Activated CD8-positive, alpha-beta memory T cell treated with anti-CD3 and anti-CD28 coated beads for 48 hours (primary cell): ENCODE measurements at places on chromosomes 4 and X.

GRCh38 chr4:100016191-100016590 is 66.1 kb upstream of the H2AZ1 start:
- DNase-seq = no peak

DNA sequence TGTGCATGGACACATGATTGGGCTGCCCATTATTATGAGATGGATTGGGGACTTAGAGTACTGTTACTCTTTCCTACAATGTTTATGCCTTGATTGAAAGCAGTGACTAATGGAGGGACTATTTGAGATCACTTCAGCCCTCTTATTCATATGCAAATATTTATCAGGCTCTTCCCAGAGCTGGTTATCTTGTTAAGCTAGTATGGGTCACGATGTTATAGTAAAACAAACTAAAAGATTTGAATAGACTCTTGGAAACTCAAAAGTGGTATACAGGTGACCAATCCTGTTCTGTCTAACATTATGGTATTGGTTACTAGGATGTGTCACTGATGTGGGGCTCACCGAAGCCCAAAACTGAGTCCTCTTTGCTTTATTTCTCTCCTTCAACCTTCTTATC is 306.2 kb upstream of the CASK start:
- DNase-seq = no peak

DNA sequence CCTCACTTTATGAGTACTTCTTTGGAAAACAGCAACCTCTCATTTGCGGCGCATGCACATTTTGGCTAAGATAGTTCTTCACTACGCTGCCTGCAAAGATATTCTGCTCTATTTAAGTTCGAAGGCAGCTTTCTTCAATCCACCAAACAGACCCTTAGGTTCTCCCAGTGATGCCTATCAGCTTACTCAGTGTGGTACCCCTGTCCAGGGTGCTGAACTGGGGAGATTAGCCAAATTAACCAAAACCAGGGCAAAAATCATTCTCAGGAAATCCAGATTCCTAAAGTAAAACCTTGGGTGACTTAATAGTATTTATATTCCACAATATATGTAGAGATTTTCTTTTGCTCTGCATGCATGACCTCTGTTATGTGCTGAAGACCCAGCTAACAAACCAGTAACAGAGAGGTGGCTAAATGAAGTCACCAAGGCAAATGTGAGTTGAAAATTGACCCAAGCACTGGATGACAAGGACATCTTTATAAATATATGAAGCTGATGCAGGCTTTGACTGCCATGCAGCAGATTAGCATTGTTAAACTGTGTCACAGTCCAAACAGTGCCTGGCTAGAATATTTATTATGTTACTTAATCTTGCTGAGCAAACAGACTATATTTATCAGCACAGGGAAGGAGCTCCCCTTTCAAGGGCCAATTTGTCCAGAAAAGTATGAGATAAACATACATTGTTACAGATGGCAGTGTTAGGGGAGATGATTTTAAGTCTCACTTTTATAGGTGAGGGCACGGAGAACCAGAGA is 418.2 kb downstream of the STIM2 start:
- DNase-seq = no peak

DNA sequence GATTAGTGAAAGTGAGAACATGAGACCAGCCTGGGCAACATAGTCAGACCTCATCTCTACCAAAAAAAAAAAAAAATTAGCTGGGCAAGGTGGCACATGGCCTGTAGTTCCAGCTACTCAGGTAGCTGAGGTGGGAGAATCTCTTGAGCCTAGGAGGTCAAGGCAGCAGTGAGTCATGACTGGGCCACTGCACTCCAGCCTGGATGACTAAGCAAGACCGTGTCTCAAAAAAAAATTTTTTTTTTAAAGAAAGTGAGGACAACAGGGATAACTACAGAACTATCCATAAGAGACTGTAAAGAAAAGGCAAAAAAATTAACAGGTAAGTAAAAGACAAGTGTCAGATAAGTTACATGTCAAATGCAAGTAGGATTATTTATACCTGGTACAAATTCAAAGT is 13.5 kb upstream of the SPP1 start:
- DNase-seq = no peak

DNA sequence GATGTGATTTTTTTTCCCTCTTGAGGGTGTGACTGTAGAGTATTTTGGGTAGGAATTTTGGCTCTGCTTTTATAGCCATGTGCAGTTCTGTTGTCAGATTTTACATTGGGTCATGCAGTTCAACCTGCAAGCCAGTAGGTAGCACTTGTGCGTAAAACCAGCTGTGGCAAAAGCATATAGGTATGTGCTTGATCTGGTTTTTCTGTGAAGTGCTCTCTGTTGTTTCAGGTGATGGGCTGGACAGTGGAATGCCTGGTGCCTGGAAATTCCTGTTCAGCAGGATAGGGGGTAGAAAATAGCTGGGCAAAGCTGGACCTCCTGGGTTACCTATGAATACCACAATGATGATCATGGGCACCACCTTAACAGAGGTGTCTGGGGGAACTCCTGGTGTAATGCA is 584.2 kb upstream of the PCDH10 start:
- DNase-seq = no peak

DNA sequence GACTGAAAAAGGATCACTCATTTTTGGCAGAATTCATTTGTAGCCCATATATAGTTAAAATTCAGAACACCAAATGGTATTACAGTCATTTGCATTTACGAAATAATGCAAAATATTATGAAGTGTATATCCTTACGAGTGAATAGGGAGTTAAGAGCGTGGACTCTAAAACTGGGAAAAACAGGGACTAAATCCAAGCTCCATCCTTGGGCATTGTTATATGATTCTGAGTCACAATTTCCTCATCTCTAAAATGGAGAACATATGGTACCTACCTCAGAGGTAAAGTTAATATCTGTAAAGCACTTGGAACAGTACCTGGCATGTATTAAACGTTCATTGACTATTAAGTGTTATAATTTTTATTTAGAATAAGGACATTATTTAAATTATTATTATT is 106.3 kb downstream of the ZAR1 start:
- no peak for DNase-seq

- DNase-seq = no peak
Observed at GRCh38 chrX:250965-251364, 30.2 kb upstream of the PLCXD1 start.

- DNase-seq = no peak
Observed at GRCh38 chrX:46754586-46755061, 4.3 kb downstream of the SLC9A7 start.

- DNase-seq = no peak
Observed at GRCh38 chrX:8984231-8984630, 49.7 kb downstream of the FAM9B start.

DNA sequence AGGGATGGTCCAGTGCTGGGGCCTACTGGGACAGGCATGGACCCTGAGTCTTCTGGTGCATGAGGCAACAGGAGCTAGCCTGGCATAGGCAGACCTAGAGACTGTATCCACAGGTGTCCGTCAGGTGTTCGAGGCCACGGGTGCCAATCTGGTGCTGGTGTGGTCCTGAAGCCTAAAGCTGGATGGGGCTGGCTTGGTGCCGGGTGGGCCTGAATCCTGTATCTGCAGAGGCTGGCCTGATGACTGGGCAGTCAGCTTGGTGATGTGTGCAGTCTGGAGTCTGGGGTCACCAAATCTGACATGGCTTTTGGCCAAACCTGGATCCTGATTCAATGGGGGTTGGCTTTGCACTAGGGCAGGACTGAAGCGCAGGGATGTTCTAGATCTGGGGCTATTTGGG is 269.8 kb upstream of the GRIA3 start:
- DNase-seq = no peak

DNA sequence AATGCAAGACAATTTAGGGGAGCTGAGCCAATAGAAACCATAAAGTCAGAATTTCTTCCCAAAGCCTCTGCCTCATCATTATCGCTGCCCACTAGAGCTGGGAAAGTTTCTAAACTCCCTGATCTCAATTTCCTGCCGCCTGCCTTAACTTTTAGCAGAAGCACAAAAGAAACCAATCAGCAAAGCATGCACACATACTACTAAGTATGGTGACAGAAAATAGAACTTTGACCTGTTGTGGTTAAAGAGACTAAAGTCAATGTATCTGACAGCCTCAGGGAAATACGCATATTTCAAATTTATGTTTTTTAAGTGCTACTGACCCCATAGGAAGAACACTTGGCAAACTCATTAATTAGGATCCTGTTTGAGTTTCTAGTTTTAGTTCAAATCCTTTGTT is 10.1 kb downstream of the STK26 start:
- DNase-seq = no peak

DNA sequence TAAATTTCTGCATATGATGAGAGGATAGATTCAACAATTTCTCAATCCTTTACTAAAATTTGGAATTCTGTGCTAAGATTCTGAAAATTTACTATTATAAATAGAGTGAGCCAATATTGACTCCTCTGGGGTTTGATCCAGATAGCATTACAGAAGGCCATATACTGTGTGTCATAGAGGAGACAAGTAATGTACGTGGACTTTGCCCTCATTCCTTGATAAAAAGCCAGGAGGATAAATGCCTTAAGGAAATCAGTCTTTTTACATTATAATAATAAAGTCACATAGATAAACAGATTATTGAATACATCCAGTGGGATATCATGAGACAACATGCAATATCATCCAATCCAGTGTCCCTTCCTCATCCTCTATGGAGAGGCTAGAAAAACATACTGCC is 188.0 kb upstream of the HDX start:
- no peak for DNase-seq

GRCh38 chr4:20268028-20268427 is 16.3 kb downstream of the SLIT2 start:
- DNase-seq = no peak

- no peak for DNase-seq
Observed at GRCh38 chrX:41516456-41516855, 69.3 kb downstream of the NYX start.

- DNase-seq = no peak
Observed at GRCh38 chr4:99179626-99180025, 35.5 kb upstream of the ADH4 start.

GRCh38 chrX:41449615-41450014 is 2.5 kb downstream of the NYX start:
- no peak for DNase-seq

- DNase-seq = no peak
Observed at GRCh38 chr4:77728420-77728819, 90.7 kb downstream of the CNOT6L start.

DNA sequence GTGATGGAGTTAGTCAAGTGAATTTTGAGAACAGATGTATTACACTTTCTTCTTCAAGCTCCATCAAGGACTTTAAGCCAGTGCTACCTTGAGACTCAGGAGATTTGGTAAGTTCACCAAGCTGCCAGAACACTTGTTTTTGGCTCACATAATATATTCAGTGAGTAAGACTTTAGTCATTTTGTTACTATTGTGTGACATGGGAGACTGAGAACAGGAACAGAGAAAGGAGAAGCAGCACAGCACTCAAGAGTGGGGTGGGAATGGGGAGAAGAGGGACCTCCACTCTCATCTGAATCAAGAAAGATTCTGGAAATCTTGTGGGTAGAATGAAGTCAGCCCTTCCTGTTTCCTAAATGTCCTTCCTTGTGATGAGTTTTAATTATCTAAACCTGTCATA is 87.3 kb upstream of the TET2 start:
- DNase-seq = no peak

DNA sequence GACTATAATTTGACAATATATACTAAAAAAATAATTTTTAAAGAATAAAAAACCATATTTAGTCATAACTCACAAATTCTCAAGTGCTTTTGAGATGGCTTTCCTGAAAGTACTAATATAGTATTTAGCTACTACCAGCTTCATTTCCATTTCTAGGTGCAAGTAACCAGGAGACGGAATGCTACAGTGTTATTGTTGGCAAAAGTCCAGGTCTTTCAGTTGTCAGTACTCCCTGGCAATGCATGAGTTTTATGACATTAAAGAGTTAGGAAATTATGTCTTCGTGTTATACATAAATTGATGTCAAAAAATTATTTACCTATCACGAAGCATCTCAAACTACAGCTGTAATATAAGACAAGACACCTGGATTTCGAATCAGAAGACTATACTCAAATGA is 45.0 kb downstream of the TMEM47 start:
- DNase-seq = no peak

DNA sequence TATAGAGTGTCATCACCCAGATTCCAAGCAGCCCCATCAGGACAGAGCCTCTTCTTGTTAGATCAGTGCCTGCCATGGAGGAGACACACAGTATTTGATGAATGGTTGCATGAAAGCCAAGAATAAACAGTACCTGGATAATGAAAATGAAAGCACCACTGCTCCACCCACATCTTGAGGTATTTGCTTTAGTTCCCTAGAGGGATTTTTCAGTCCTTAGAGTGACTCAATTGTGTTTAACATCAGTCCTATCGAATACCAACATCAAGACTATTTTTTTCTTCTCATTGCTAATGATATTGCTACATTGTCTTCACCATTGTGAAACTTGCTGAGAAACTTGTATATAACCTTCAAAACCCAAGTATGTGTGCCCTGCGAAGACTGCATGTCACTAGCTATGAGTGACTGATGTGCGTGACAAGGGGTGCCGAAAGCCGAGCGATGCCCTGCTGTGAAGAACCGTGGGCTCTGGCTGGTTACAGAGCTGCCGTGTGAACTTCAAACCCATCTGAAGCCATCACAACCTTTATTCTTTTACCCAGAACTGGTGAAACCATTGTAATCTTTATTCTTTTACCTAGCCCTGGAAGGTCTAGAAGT is 211.3 kb upstream of the FAT1 start:
- no peak for DNase-seq

DNA sequence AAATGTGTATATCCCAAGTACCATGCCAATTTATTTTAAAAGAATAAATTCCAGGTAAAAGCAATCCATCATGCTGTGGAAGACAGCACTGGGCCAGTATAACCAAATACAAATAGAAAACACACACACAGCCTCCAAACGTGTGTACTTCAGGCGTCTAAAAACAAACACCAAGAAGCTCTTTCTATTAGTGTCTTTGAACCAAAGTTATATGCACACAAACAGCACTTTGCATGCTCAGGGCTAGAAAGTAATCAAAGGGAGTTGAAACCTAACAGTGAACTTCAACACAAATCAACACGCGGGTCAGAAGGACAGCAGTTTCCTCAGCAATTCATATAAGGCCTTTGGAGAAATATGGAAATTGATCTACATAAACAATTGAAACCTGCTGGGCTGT is 15.4 kb downstream of the GASK1B start:
- DNase-seq = no peak

DNA sequence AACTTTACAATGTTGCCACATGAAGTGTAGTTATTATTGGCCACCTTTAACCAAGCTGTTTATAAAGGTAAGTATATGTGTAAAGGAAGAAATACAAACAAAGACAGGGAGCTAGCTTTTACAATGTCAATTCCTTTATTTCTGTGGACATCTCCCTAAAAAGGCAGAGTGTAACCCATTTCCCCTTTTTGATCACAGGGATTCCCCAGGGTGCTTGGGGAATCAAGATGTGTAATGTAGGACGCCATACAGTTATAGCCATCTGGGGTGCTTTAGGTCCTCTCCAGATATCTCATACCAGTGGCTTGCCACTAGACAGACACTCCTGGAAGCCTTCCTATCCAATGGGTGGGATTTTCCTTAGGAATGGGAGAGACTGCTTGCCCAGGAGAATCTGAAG is 4.2 kb upstream of the CUL4B start:
- no peak for DNase-seq

- no peak for DNase-seq
Observed at GRCh38 chr4:140581078-140581477, 12.3 kb upstream of the UCP1 start.

- no peak for DNase-seq
Observed at GRCh38 chrX:20037186-20037585, 46.3 kb upstream of the BCLAF3 start.
